ENCODE measurements at places on chromosomes 5 and 9. TPM values are rescaled to one million over a fixed set of nuclear protein-coding genes. Genes with fewer than 3 reads are reported as not detected.

Gene ISL1
- not detected for total RNA-seq

DNA sequence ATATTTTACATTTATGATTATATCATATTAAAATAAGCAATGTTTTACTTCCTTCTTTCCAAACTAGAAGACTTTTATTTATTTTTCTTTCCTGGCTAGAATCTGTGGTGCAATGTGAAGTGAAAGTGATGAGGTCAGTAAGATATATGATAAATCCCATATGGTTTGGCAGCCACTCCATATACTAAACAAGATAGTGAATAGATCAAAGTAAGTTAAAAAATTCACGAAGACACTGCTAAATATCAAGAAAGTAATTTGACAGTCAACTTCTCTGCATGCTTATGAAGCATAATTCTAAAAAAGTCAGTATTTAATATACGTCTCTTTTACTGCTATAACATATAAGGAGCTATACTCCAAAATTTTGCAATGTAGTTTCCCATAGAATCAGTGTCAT is 972.8 kb downstream of the DTWD2 start:
- DNase-seq, result no peak

DNA sequence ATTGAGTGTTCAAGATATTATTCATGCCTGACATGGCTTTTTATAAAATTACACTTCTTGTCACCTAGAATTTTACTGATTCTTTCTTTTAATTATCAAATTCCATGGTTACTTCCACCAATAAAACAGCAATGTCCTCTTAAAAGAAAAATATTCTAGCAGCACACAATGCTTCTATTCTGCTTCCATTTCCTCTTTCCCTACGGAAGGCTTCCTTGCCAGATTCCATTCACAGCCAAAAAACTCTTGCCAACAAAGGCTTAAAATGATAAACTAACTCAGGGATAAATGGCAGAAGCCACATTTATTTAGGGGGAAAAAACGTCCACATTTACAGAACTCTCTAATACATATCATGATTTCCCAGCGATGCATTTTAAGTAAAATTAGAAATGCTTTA is 111.6 kb downstream of the CTNND2 start:
- DNase-seq, result no peak

DNA sequence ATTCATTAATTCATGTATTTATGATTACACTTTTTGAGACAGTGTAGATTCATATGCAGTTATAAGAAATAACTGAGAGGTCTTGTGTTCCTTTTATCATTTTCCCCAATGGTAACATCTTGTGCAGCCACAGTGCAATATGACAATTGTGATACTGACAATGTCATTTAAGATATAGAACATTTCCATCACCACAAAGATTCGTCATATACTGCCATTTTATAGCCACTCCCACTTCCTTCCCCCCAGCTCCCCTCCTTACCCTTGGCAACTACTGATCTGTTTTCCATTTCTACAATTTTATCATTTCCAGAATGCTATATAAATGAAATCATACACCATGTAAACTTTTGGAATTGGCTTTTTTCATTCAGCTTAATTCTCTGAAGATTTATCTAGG is 53.8 kb downstream of the NR2F1 start:
- DNase-seq, result no peak

DNA sequence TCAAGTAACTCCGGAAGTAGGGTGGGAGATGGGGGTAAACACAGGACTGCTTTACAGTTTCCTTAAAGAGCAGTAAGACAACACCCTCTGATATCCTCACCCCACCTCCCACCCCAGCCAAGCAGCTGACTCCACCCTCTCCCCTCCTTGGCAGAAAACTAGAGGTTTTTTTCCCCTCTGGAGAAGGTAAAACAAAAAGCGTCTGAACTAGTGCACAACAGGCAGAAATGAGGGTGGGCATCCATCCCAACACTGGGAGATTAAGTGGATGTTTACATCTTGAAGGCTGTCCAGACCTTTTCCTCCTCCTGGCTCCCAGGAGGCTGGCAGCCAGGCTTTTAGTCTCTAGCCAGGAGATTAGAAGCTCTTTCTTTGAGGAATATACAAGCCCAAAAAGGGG is 13.9 kb upstream of the CTNNAL1 start:
- no peak for DNase-seq

DNA sequence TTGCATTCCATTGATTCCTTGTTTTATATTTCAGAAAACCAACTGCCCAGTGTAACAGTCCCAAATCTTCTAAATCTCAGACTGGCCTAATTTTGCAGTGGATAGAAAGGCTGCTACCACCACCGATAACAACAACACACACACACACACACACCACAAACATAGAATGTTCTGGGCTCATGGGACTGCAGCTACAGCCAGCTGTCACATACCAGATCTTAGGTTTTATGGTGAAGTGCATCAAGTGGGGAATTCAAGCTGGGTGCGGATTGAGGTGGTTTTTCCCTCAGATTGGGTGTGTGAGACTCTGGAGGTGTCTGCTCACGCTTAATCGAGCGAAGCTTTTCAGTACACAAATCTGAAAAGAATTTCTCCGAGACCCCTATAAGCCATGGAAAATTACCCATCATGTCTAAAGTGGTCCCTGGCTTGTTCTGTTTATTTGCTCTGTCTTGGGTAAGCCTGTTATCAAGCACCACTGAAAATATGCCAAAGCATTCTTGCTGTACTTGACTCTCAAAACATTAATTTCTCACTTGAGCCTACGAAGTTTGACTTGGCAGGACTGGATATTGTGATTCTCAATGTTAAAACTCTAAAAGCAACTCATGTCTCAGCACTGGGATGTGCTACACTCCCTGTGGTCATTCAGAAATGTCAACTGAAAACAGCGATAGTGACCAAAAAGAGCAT is 71.1 kb downstream of the ALDH7A1 start:
- no peak for DNase-seq

- no peak for DNase-seq
These were observed 487.2 kb downstream of the SEMA5A start for GRCh38 chr5:9058666-9059065.

GRCh38 chr9:122991370-122991830 is 42.1 kb upstream of the GPR21 start:
- no peak for DNase-seq

DNA sequence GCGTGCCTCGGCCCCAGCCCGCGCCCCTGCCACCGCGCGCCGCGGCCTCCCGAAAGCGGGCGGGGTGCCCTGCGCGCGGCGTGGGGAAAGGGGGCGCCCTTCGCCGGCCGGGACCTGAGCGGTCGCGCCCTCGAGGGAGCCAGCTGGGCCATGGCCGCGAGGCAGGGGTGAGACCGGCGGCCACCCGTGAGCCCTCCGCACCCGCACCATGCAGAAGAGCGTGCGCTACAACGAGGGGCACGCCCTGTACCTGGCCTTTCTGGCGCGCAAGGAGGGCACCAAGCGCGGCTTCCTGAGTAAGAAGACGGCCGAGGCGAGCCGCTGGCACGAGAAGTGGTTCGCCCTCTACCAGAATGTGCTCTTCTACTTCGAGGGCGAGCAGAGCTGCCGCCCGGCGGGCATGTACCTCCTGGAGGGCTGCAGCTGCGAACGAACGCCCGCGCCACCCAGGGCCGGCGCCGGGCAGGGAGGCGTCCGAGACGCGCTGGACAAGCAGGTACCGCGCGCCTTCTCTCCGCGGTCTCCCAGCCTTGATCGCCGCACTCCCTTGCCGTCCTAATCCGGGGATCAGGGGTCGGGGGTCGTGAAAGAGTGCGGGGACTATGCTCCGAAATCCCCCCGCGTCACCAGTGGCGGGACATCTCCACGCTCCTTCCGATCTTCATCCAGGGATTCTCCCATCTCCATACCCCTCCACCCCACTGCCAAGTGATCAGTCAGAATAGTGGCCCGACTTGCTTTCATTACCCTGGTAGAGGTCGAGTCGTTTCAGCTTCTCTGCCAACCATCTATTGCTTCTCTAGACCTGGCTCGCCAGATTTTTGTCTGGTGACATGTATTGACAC is 590 bp downstream of the RASGRF2 start:
- peak; percentile 67 for DNase-seq

- no peak for DNase-seq
These were observed 26.8 kb upstream of the NAA35 start for GRCh38 chr9:85914108-85914507.

Gene ADAM19
- total RNA-seq, result 11.3 TPM

DNA sequence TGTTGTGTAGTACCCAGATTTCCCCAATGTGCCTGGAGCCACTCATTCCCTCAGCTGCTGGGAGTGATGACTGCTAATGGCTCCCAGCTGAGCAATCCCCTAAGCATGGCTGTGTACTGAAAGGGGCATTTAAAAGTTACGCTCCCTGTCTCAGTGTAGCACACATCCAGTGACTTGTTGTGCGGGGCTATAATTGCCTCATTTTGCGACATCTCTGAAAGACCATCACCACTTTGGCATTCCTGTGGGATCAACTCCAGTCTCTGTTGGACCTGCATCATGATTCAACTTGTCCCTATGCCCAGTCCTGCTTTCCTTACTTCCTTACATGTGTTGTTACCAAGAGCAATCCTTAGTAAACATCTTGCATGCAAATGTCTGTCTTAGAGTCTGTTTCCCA is 201.2 kb upstream of the MPDZ start:
- no peak for DNase-seq

DNA sequence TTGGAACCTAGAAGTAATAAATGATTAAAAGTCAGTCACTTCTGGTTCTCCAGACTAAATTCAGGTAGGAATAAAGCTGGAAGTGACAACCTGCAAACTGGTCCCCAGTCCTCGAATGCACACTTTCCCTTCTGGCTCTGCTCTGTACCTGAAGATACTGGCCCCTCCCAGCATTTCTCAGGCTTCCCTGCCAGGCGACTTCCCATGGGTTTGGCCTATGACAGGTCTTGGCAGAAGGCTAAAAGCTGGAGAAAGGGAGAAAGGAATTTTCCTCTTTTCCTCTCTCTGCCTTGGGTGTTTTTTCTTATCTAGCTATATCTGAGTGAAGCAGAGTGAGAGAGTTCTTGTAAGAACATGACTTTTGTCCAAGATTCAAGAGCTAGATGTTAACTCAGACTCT is 1005.7 kb downstream of the DTWD2 start:
- DNase-seq, result no peak

DNA sequence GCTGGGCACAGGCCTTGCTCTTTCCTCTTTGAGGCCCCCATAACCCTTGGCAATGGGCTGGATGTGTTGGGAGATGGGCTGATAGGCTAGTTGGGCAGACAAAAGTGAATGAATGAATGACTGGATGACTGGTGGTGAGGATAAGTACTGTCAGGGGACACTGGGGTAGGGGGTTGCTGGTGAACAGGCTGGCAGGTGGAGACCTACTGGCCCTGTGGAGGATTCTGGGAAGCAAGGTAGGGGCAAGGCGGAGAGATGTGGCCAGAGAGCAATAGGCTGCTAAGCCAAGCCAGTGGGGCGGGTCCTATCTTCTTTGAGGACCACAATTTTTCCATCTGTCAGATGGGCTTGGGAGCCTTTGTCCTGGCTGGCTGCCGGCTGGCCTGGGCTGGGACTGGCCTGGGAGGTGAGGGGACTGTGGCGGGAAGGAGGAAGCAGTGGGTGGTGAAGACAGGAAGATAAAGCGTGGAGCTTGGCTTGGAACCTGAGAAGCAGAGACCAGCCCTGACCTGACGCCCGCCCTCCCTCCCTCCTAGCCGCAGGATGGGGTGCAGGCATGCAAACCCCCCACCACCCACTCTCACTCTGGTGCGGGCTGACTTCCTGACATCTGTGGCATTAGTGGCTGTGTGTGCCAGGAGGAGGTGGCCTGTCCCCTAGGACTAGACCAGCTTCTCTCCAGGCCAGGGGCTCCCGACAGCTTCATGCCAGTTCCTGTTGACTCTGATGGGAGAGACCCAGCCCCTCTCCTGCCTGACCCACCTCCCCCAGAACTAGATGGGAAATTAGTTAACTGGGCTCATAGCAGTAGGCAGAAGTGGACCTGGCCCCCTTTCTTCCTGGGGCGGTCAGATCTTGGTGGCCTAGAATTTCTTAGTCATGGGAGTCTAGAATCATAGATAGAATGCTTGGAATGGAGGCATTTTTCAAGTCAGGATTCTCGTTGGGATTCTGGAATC is 9.5 kb downstream of the CXXC5 start:
- no peak for DNase-seq

- no peak for DNase-seq
These were observed 1237.9 kb downstream of the CDH12 start for GRCh38 chr5:21615195-21615765.

Gene CDO1
- total RNA-seq, result 12.2 TPM

DNA sequence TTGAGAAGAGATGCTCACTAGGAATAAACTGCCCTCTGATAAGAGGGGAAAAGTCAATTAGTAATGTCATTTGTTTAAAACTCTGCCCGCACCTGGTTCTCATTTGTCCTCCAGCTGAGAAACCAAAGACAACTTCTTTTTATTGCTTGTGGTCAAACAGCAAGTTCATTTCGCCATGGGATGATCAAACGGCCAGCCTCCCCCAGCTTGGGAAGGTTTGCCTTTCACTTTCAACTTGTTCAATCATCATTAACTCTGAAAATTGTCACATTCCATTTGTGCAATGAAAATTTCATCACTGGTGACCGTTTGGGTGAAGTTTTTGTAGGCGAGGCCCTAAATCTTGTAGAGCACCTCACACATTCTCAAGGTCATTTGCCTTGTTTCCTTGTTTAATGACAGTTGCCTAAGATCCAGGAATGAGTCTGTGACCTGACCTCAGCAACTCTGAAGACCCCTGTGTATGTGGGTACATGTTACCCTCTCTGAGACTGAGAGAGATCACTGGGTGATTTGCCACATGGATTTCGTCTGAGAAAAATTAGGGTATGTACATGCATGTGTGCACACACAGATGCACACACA is 117.7 kb downstream of the MARCHF3 start:
- DNase-seq, result no peak

- DNase-seq, result peak; percentile 63
These were observed 317 bp downstream of the DPP7 start for GRCh38 chr9:137114220-137114612.

Gene GPSM1
- total RNA-seq, result 48.6 TPM

- DNase-seq, result no peak
These were observed 52.1 kb downstream of the C6 start for GRCh38 chr5:41161271-41161670.

Gene ADAMTS13
- total RNA-seq, result 3.6 TPM

GRCh38 chr9:109329638-109330258 is 8.9 kb upstream of the EPB41L4B start:
- DNase-seq, result peak; percentile 76

Data from Right ventricle myocardium inferior (tissue), 1 donor.